ENCODE measurements at places on chromosomes 2 and 18.

DNA sequence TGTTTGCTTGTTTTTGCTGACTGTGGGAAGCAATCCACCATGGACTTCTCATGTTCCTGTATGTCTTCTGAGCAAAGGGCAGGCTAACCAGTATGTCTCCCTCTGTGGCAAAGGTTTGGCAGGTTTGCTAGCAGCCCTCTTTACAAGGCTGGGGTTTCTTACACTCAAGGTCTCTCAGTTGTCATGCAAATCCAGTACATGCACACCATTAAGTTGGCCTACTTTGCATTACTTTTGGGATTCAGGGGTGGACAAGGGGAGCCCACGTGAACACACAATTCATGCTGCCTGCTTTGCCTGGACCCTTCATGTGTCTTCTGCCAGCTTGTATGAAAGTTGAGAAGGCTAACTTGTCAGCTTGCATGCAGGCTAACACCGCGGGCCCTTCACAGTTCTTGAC lies 134.9 kb downstream of the LRRTM4 start:
- DNase-seq: no peak

DNA sequence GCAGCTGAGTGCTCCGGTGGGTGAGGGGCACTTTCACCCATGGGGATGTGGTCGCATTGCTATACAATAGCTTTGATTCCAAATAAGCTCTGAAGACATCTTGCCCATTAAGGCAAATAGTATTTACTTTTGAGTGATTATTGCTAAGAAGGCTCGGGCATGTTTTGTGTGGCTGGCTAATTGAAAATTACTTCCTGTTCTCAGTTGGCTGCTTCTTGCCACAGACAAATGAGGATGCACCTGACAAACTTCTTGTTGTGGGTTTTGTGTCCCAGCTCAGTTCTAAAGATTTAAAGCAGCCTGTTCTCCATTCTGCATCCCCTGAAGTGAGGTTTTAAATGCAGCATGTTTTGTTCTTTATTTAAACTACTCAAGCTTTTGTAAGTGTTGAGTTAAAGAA lies 88.3 kb downstream of the KCNS3 start:
- DNase-seq: no peak

DNA sequence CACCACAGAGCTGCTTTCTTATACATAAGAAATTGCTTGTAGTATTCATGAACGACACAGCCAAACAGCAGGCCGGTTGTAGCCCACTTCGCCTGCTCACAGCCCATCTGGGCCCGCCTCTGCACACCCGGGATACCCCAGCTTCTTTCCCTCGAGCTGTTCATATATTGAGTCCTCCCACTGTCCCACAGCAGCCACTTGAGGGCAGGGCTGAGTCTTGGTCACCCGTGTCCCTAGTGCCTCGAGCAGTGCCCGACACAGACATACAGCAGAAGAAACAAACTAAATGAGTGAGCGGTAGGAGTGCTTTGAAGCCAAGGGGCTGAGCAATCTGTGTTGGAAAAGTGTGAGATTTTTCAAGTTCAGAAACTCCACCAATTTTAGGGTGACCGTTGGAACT lies 251.4 kb downstream of the KLHL29 start:
- DNase-seq: no peak

DNA sequence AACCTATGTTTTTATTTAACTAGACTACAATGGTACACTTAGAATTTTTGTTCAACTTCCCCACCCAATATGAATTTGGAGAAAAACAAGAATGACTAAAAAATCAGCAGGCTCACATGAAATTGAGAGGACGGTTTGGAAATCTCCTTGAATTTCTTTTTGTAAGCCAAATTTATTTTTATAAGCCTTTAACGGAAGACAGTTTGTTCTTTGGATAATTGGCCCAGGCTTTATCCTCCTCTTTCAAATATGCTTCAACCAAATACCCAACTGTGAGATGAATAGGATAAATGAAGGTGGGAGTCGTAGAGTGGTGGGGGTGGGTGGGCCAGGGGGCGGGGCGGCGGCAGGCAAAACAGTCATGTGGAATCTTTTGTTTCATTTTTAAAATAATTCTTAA lies 60.6 kb downstream of the FMNL2 start:
- DNase-seq: no peak

DNA sequence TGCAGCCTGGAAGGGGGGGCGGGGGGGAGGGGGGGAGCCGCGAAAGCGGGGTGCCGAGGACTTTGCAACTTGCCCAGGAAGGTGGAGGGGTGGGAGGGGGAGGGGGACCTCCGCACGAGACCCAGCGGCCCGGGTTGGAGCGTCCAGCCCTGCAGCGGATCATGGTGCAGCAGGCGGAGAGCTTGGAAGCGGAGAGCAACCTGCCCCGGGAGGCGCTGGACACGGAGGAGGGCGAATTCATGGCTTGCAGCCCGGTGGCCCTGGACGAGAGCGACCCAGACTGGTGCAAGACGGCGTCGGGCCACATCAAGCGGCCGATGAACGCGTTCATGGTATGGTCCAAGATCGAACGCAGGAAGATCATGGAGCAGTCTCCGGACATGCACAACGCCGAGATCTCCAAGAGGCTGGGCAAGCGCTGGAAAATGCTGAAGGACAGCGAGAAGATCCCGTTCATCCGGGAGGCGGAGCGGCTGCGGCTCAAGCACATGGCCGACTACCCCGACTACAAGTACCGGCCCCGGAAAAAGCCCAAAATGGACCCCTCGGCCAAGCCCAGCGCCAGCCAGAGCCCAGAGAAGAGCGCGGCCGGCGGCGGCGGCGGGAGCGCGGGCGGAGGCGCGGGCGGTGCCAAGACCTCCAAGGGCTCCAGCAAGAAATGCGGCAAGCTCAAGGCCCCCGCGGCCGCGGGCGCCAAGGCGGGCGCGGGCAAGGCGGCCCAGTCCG lies 540 bp downstream of the SOX11 start:
- DNase-seq: no peak

GRCh38 chr2:114550895-114551793 lies 108.7 kb downstream of the DPP10 start:
- DNase-seq: no peak

DNA sequence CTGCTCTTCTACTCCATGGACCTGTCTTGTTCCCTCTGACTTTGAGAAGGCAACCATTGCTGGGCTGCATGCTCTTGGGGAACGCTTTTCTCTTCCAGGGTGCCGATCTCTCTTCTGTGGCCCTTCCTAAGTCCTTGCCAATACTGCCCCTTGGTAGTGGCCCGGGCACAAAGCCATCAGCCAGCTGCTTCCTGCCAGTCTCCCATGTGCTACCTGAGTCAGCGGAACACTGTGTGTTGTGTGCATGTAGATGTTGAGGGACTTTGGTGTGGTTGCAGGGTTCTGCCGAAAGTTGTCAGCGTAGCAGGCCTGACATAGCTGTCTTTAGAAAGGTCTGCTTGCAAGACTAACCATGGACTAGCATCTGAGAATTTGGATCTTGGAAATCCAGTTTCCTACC lies 35.4 kb downstream of the MGAT5 start:
- DNase-seq: no peak

GRCh38 chr2:241774419-241775222 lies 2.0 kb upstream of the GAL3ST2 start:
- DNase-seq: no peak

- DNase-seq: no peak
Measured at GRCh38 chr2:40346535-40347354, 105.1 kb downstream of the SLC8A1 start.

DNA sequence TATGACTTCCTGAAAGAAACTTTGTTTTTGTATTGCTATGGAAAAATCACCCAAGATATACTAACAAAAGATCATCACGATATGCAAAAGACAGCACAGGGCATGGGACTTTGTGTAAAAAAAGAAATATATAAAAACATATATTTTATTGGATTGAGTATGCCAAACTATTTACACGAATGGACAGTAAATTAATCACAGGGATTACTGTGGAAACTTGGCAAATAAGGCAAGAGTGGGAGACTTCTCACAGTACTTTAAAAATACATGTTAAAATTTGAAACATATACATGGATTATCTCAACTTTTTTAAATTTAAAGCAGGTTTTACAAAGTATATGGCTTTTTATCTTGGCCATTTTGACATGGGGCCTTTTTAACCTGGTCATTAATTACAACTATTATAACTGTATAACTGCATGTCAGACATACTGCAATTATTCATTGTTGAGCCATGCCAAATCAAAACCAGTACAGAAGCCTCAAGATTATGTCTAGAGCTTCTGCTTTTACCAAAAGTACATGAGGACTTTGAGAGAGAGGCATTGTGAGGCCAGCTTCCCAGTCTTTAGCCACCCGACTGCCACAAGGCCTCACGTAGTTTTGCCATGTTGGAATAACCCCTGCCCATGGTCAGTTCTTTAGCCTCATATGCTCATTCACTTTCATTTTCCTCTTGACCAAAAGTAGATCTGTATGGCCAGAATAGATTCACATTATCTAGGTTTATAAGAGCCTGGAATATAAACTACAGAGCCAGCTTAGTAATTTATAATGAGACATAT lies 419.8 kb downstream of the SETBP1 start:
- no peak for DNase-seq

GRCh38 chr2:101205521-101206479 lies 46.9 kb upstream of the CNOT11 start:
- DNase-seq: no peak

GRCh38 chr2:117551858-117552257 lies 262.6 kb upstream of the DDX18 start:
- DNase-seq: no peak

GRCh38 chr2:47310801-47311560 lies 92.0 kb upstream of the MSH2 start:
- no peak for DNase-seq

DNA sequence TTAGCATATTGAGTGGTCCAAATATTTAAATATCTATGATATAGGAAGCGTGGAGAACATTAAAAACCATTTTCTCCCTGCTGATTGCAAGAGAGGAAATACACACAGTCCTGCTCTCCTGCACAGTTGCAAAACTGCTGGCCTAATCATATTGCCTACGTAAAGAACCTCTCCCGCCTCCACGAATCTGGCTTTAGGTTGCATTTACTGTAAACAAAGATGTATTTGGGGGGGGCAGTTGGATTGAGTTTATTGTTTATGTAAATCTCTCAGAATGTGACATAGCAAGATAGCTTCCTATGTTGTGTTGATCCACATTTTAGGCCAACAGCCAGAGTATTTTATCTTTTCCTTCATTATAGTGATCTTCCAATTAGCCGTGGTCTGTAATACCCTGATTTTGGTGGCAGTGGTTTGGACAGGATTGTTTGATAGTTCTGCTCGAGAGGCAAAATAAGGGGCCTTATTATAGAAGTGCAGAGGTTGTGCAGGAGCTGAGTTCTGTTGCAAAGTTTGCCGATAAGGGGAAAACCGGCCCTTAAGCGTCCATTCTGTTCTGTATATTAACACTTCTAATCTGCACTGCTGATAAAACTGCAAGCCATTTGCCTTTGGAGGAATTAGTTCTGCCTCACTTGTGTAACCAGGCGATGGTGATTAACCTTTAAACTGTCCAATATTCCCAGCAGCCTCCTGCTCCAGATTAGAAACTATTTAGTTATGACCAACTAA lies 101.6 kb upstream of the SIX3 start:
- no peak for DNase-seq

DNA sequence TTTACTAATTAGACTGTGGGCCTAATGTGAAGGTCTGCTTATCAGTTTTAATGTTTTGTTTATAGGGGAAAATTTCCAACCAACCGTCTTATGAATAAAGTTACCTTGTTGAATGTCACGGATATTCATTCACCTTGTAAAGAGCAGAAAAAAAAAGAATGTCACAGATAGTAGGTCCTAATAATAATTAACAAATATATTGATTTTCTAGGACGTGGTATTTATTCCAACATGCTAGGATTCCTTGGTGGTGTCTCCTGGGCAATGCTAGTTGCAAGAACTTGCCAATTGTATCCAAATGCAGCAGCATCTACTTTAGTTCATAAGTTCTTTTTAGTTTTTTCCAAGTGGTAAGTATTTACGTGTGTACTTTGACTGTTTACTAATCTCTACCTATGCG lies 23.4 kb downstream of the PAPOLG start:
- no peak for DNase-seq

Data from stimulated activated CD8-positive, alpha-beta memory T cell treated with anti-CD3 and anti-CD28 coated beads, Interleukin-4, amount 100 ng/mL, for 1 hour (primary cell).